ENCODE measurements at places on chromosomes 7 and 10.

GRCh38 chr7:36045326-36045725 lies 107.7 kb upstream of the EEPD1 start:
- DNase-seq = no peak

DNA sequence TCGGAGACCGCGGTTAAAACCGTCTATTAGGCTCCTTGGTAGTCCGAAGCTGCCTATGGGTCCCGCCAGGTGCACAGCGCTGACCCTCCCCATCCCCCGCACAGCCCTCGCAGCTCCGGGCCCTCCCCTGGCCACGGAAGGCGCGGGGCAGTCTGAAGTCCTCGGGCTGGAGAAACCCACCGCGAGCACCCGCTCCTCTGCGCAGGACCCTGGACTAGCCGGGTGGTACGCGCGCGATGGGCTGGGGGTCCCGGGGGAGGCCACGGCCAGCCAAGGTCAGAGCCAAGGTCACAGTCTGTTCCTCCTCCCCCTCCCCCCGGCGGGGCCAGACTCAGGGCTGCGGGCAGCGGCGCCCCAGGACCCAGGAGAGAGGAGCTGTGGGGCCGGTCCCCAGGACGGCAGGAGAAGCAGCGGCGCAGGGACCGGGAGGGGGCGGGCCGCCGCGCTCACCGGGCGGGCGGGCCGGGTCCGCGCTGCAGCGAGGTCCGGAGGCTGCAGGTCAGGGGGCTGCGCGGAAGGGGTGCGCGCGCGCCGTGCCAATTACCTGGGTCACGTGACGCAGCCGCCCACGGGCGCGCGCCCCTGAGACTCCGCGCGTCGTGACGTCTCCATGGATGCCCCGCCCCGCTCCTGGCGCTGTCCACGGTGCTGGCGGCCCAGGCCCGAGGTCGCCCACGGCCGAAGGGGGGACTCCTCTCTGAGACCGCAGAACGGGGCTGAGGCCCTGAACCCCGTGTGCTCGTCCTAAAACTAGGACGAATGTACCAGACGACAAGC lies at the start of gene OGDHL:
OGDHL (minus strand) TSS at position 535 of the 777 bp plus-strand sequence. CDS start 3,731 bp downstream, outside the sequence.
- no peak for DNase-seq

DNA sequence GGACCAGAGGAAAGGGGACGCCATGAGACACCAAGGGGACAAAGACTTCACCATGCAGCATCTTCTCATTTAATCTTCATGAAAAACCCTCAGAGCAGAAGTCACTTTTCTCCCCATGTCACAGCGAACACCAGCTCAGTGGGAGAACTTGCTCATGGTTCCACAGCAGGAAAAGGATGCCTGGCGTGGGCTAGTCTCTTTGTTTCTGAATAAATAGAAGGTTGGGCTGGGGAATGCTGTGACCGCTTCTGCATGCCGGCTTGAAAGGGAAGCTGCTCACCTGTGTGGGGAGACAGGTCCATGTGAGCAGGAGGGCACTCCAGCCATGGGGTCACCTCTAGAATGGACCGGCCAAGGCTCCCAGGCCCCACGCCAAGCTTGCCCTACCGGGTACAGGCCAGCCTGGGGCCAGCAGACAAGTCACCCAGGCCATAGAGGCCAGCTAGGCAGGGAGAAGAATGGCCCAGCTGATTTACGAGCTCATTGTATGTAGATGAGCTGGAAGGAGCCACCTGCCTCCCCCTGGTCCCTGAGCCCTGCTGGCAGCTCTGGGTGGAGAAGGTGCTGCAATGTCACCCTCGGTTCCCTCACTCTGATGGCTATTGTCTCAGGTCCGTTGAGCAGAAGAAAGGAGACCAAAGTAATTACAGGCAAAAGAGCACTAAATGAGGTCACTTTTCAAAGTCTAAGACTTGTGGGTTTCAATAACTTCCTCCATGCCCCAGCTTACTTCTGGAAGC lies 82.0 kb upstream of the PDZD8 start:
- DNase-seq = no peak

GRCh38 chr7:79734181-79734580 lies 280.7 kb upstream of the MAGI2 start:
- no peak for DNase-seq

GRCh38 chr7:145378197-145378596 lies 542.3 kb upstream of the TPK1 start:
- DNase-seq = no peak

DNA sequence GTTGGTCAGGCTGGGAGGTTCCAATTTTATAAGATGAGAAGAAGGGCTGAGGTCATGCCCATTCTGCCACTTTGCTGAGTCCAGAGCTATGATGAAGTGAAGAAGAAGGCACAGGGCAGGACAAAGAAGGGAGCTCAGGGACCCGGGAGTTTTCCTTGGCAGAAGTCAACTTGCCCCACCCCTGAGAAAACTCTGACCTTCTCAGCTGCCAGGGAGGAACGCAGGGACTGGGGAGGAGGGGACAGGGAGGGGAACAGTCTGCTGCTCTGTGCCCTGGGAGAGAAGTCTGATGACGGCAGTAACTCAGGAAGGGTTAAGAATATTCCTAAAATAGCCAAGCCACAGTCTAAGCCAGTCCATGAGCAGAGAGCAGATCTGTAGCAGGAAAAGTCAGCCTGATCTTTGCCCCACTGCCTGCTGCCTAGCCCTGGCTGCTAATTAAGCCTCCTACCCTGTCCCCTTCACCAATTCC lies 11.7 kb downstream of the ADIRF start:
- DNase-seq = no peak

DNA sequence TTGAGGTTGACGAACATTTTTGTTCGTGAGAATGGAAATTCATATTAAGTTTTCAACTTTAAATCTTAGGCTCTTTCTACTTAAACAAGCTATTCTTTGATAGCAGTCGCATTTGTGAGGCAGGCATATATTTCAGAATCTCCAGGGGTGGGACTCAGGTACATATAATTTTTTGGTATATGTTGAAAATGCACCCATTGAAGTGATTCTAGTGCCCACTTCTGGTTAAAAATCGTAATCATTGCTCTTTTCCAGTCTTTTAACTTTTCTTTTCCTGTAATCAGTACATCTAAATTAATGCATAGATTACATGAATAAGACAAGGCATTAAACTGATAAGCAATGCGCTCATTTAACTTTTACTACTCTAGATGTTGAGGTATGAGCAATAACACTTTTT lies 67.8 kb downstream of the ZNRF2 start:
- no peak for DNase-seq

- DNase-seq = no peak
These were observed 423.6 kb downstream of the PHTF2 start for GRCh38 chr7:78222001-78222751.

GRCh38 chr7:26398756-26399509 lies 107.3 kb downstream of the SNX10 start:
- DNase-seq = no peak

DNA sequence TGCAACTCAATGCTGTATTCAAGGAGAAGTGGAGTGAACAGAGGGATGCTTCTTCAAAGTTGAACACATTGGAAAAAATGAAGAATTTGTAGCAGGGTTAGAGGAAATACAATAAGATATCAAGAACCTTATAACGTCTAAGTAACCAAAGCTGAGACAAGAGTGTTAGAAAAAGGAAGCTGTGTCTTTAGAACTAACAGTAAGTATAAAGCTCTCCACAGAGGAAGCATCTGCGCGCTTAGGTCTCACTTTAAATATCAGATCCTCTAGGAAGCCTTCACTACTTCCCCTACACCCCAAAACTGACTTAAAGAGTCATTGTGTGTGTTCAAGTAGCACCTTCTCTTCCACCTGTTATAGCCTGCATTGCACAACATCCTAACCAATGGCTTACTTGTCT lies 43.0 kb downstream of the CH25H start:
- DNase-seq = no peak

DNA sequence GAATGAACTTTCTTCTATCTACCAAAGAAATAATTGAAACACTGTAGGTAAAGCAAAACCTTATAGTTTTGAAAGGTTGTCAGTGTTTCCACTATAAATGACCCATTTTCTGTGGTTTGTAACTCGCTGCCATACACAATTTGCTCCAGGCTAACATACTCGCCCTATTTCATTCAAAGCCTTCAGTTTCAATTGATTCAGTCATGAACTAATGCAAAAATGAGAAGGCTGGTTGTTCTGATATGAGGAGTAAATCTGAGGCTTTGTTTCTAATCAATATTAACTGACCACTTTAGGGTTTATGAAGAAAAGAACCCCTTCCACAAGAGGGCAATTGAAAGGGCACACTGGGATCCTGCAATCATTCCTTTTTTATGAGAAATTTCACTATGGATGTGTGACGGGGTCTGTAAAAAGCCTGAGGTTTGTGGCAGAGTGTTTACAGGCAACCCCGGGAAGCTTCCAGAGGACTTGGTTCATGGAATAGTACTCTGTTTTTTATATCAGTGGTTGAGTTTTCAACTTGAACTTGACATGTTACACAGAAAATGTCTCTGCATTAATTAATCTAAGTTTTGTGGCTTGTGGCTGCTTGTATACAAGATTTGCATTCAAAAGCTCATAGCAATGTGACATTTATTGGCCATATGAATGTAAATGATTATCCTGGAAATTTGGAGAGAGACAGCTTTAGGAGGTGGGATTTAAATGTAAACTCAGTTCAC lies 133.2 kb downstream of the NRP1 start:
- DNase-seq = no peak

- no peak for DNase-seq
These were observed 90.1 kb downstream of the NPSR1 start for GRCh38 chr7:34747867-34748727.

- DNase-seq = no peak
These were observed 218.2 kb downstream of the ANK3 start for GRCh38 chr10:60171436-60172013.

DNA sequence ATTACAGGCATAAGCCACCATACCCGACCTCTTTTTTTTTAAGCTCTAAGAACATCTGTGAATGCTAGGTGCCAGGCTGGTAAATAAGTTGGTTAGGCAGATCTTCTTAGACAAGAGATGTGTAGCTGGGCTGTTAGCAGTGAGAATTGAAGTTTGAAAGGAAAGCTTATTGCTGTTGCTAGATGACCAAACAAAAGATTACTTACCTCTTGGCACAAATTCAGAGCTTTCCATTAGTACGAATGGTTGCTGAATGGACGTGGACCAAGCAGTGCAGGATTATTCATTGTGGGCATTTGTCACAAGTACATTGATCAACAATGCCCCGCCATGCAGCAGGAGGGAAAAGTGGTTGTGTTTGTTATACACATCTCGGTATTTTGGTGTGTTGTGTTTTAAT lies 131.2 kb downstream of the GFRA1 start:
- no peak for DNase-seq

DNA sequence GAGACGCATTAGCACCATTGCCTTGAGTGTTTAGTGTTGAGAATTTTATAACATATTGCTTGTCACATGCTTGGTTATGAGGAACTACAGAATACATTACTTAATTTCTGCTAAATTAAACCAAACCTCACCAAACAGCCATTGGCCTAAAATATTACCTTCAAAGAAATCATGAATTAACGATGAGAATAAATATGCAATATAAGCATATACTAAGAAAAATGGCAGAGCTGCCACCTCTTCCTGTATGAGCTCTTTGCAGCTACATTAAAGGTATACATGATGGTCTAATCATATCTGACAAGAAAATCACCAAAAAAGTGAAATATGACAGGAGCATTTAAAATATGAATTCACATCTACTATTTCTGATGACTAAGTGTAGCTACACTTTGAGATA lies 5.2 kb upstream of the RHEB start:
- no peak for DNase-seq

- no peak for DNase-seq
These were observed 756.1 kb downstream of the GRID1 start for GRCh38 chr10:85610381-85611092.

- DNase-seq = no peak
These were observed 205.3 kb upstream of the HDAC9 start for GRCh38 chr7:18290223-18290622.

DNA sequence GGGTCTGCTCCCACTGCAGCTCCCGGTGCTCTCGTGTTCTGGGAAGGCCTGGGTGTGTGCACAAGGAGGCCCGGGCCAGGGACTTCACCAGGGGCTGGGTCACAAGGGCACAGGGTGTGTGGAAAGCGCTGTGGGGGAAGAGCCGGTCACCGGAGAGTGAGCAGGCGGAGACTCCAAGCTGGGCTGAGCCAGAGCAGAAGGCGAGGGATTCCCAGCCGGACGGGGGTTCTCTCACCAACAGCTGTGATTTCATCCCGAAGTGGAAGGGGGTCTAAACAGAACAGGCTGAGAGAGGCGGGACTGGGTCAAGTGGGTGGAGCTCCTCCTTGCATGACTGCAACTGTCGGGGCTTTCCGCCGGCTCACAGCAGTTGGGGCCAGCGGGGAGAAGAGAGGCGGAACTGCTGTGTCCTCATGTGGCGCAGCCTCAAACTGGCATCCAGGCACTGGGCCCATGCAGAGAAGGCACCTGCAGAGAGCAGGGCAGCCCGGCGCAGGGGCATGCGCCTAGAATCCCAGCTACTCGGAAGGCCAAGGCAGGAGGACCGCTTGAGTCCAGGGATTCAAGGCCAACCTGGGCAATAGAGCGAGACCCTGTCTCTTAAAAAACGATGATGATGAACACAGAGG lies 7.6 kb upstream of the ORAI2 start:
- DNase-seq = peak; percentile 62

- DNase-seq = no peak
These were observed 138.1 kb upstream of the UNC5B start for GRCh38 chr10:71074176-71074755.

DNA sequence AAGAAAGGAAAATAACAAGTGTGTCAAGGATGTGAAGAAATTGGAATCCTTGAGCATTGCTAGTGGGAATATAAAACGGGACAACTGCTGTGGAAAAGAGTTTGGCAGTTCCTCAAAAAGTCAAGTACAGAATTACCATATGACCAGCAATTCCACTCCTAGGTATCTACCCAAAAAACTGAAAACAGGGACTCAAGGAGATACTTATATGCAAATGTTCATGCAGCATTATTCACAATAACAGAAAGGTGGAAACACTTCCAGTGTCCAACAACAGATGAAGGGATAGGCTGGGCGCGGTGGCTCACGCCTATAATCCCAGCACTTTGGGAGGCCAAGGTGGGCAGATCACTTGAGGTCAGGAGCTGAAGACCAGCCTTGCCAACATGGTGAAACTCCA lies 33.5 kb downstream of the HSPA12A start:
- DNase-seq = no peak

DNA sequence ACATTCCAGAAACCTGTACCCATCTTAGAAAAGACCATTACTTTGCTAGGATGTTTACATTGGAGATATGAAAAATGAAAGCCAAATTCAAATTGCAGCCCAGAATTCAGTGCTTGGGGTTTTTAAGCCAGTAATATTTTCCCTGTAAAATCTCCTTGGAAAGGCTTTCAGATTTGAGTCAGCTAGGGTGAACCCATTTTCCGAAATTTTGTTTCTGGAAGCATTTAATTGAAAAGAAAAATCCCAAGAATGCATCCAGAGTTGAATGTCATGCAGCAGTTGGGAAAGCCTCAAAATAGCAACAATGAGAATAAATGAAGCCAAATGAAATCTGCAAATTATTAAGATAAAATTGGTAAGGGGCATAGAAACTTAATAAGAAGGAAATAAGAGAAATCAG lies 106.4 kb downstream of the BMPER start:
- no peak for DNase-seq

GRCh38 chr10:58393317-58393716 lies 8.1 kb downstream of the TFAM start:
- DNase-seq = no peak

Data from activated T-helper 1 cell treated with anti-CD3 and anti-CD28 coated beads, Interleukin-2, amount 50 U/mL, for 16 hours (primary cell).